NCI-H1694 (cell line): ENCODE measurements at places on chromosomes 2 and 18.

DNA sequence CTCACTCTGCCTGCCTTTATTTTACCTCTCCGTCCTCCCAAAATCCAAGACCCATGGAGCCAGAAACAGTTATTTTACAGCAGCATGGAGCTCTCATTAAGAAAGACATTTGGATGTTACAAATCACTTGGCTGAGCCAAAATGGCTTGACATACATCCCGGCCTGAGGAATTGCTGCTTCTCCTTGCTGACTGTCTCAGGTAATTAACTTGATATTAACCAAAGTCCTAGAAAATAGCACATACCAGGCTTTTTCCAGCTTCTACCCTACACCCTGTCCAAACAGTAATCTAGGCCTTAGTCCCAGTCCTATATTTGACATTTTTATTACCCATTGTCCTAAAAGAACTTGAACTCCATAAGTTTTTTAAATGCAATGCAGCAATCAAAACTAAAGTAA lies 205.0 kb downstream of the TMX3 start:
- DNase-seq = no peak

GRCh38 chr18:13272416-13272815 lies 53.9 kb downstream of the LDLRAD4 start:
- no peak for DNase-seq

- DNase-seq = no peak
These were observed 1045.7 kb upstream of the CELF4 start for GRCh38 chr18:38611036-38611964.

- DNase-seq = no peak
These were observed 177.7 kb upstream of the OSR1 start for GRCh38 chr2:19536136-19536535.

DNA sequence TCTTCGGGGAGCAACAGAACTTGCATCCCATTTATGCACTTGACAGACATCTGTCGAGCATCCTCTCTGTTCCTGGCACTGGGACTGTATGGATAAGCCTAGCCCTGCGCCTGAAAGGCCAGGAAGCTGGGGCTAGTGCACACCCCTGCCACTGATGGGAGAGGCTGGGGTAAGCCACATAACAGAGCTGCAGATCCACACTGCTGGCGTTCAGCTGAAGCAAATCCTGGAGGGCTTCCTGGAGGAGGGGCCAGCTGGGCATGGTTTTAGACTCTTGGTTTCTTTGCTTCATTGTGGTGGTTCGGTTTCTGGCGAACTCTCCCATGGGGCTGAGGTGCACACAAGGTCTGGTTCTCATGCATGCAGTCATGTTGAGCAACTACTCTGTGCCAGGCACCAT lies 45.5 kb upstream of the FOSL2 start:
- DNase-seq = no peak

- DNase-seq = no peak
These were observed 34.6 kb upstream of the NFU1 start for GRCh38 chr2:69471793-69472192.

- DNase-seq = no peak
These were observed 223.4 kb downstream of the SP3 start for GRCh38 chr2:173741759-173742158.

DNA sequence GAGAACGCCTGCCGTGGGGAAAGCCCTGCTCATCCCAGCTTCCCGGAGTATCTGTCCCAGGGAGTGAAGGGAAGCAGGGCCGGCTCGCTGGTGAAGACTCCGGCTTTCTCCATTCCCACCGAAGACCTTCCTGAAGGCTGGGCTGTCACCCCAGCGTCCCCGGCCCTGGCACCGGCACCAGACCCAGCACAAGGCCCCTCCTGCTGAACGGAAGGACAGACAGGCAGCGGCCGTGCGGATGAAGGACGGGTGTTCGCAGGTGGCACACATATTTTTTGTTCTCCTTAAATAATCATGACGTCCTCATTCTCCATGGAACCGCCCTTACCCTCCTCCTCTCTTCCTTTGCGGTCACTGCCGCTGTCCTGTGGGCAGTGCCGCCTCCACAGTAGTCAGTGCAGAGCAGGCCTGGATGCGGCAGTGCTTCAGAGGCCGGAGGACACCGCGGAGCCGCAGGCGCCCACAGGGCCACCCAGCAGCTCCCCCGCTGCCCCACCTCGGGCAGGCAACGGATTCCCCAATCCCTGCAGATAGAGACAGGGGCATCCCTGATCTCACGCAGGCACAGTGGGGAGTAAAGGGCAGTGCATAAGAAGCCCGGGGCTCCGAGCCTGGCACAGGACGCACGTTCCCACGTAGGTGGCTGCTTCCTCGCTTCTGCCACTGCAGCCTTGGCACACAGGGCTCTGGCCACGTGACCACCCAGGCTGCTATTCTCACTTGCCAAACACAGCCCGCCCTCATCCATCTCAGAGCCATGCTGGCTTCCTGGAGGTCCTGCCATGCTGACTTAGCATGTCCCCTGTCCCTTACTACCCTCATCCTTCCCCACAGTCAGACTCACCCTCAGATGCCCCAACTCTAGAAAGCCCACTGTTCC lies 229.7 kb downstream of the EIPR1 start:
- DNase-seq = no peak

- no peak for DNase-seq
These were observed 8.1 kb upstream of the CCDC74B start for GRCh38 chr2:130152816-130153595.

DNA sequence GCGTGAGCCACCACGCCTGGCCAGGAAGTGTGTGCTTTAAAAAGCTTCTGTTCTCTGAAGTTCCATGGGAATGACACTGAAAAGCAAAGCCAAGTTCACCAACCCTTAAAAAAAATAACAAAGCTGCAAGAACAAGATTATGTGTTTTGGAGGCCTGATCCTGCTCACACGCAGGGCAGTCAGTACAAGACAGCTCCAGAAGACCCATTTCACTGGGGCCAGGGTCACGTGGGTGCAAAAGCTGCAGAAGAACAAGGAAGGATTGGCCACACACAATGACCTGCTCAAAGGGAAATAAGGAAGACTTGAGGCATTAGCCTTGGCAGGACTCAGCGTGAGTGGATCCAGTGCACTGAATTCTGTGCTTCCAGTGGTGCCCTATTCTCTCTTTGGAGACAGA lies 187.9 kb downstream of the NCK2 start:
- no peak for DNase-seq

DNA sequence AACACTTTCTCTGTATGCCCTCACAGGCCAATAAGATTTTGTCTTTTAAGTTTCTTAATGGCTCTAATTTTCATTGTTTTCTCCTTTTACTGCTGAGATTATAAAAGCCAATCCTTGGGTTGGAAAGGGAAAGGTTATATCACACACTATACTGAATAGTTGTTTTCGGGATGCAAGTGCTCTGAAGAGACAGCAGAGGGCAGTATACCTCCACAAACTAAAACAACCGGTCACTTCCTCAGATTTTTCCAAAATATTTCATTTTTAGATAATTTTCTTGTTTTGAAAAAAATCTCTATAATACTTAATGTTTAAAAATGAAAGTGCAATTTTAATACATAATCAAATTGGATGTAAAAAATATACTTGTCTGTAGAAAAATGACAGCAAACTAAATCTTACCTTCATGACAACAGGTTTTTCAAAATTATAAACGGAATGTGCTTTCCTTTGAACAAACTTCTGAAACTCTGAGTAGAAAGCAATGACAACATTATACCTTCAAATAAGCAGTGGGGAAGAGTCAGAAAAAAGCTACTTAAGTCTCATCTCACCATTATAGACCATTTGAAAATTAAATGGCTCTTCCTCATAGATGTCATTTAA lies 82.7 kb downstream of the ORC4 start:
- peak; percentile 17 for DNase-seq

- DNase-seq = no peak
These were observed 125.3 kb downstream of the NCK2 start for GRCh38 chr2:105870062-105870461.

- DNase-seq = no peak
These were observed 39.2 kb downstream of the MREG start for GRCh38 chr2:215973954-215974699.

GRCh38 chr2:97720746-97721145 lies 7.4 kb downstream of the ZAP70 start:
- DNase-seq = no peak

- DNase-seq = no peak
These were observed 32.2 kb downstream of the QPCT start for GRCh38 chr2:37376421-37377186.

DNA sequence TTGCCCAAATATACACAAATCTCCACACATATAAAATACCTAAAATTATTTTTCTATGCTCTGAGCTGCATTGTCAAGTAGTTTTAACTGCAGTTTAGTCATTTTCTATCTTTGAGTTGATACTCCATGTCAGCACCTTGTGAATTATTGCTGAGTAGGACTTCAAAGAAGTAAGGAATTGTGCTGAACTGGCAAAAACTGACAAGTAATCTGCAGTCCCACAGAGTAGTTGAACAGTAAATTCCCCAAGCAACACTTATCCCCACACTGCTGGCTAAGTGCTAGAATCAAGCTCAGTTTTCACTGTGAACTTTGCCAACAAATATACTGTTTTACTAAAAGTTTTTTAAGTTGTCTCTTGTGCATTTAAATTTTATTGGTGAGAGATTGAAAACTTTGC lies 141.8 kb upstream of the ST6GAL2 start:
- DNase-seq = no peak

DNA sequence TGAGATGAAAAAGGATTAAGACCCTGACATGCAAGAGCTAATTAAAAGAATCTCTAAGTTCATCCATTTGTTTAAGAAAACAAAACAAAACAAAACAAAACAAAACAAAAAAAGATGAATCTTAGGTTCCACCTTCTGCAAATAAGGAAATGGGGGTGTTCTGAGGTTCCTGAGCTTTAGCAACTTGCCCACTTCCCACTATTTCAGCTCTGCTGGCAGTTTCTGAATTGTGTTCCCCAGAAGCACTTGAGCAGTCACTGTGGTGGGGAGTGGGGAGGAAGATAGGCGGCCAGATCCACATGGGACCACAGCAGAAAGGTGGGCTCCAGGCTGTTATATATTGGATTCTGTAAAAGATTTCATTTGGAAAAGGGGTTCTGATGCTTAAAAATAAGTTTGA lies 20.3 kb downstream of the INO80C start:
- DNase-seq = no peak

- DNase-seq = no peak
These were observed 153.8 kb downstream of the ASB1 start for GRCh38 chr2:238580486-238580885.

DNA sequence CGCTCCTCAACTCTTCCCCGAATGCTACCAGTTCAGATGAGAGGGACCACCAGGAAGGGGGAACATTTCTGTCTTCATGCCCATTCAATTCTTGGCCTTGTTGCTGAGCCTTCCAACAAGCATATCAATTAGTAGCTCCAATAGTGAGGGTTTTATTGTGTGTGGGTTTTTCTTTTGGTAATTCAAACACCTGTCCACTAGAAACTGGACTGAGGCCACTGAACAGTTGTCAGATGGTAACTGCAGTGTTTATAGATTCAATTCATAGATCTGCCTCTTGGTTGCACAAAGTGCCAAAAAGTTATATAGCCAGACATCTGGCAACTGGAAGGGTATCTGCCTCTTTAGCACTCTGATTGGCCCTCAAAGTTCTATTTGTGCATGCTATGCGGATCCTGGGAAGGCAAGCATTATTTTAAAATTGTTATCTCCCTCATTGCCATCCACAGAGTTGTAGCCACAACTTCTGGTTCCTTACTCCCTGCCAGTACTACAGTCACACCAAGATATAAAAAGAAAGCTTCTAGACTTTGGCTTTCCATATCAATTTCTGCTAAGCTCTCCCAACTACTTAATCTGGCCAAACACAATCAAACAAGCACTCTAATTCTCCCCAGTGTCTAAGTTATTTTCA lies 83.3 kb upstream of the ZNF521 start:
- DNase-seq = no peak

DNA sequence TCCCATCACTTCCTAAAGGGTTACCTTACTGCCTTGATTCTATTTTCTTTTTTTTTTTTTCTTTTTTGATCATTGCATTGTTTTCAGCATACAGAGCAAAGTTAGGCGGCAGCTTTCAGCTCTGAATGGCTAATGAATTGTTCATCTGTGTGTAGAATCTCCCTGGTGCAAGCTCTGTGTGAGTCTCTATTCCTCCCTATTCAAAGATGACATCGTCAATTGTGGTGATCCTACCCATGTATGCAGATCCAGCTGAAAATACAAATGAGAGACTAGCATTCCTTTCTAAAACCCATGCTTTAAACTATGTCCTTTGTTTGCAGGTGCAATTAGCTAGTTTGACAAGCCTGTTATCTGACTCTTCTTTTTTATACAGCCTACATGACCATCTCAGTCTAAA lies 539.0 kb downstream of the ARHGAP15 start:
- DNase-seq = no peak

GRCh38 chr2:152395103-152395502 lies 60.1 kb downstream of the FMNL2 start:
- DNase-seq = no peak

DNA sequence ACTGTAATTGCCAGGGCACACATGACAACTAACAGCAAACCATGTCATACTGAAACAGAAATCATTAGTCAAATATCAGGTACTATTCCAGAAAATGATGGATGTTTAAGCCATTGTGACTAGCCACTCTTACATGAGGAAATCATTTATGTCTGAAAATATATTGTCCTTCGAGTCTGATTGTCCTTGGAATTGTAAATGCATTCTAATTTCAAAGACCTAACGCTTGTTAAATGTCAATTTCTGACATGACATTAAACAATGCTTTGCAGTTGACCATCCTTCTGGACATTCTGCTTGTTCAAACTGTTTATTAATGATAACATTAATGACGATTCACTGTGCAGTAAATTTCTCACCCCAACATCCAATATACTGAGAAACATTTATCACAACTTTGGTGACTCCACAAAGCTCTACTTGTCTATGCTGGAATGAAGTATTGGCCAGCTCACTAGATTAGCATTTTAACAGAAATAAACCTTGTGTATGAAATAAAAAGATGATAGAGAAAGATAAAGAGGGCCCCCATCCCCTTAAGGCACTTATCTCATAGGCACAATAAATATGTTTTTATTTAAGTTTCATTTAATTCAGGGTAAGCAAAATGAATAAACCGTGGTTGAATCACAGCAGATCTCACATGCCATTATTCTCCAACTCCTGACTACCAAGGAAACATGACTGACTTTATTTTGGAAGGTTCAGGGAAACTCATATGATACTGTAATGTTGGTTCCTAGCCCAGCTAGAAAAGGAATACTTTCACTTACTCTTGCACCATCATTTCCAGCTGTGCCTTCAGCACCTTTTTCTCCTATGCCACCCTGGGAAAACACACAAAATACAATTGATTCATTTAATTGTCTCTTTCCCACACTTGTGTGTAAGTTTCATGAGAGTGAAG lies 82.3 kb downstream of the COL3A1 start:
- DNase-seq = no peak

DNA sequence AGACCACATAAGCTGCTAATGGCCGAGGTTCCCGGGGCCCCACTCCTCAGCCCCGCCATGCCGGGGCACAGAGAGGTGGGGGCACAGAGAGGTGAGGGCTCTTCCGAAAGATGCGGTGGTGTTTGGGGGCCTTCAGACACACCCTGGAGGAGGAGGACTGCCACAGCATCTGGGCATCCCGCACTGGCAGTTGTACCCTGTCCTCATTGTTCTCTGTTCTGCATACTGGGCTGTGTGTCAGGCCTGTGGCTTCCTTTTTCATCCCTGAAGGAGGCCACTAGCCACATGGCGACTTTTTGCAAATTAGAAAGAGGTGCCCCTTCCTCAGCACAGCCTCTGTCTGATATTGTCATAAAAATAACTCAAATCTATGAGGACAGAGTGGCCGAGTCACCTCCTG lies 150.1 kb downstream of the CTIF start:
- DNase-seq = no peak
